Fibroblast of skin of left quadriceps (primary cell): ENCODE measurements at places on chromosomes 3 and 15.

DNA sequence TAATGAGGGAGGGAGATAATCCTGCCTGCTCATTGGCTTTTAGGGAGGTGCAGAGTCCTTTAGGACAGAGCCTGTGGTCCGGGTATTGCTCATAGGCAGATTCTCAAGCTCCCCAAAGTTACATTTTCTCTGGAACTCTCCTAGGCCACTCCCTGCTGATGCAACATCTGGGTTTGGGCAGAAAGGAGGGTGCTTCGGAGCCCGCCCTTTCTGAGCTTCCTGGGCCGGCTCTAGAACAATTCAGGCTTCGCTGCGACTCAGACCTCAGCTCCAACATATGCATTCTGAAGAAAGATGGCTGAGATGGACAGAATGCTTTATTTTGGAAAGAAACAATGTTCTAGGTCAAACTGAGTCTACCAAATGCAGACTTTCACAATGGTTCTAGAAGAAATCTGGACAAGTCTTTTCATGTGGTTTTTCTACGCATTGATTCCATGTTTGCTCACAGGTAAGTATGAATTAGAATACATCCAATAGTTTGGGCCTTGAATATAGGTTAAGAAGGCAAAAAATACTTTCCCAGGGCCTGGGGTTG lies at the start of gene IL20RB:
Gene IL20RB, plus strand, starts transcription at position 233 of the 538 bp plus-strand sequence. Its CDS starts 131 bp downstream, at position 364.
- DNase-seq = peak; percentile 46

DNA sequence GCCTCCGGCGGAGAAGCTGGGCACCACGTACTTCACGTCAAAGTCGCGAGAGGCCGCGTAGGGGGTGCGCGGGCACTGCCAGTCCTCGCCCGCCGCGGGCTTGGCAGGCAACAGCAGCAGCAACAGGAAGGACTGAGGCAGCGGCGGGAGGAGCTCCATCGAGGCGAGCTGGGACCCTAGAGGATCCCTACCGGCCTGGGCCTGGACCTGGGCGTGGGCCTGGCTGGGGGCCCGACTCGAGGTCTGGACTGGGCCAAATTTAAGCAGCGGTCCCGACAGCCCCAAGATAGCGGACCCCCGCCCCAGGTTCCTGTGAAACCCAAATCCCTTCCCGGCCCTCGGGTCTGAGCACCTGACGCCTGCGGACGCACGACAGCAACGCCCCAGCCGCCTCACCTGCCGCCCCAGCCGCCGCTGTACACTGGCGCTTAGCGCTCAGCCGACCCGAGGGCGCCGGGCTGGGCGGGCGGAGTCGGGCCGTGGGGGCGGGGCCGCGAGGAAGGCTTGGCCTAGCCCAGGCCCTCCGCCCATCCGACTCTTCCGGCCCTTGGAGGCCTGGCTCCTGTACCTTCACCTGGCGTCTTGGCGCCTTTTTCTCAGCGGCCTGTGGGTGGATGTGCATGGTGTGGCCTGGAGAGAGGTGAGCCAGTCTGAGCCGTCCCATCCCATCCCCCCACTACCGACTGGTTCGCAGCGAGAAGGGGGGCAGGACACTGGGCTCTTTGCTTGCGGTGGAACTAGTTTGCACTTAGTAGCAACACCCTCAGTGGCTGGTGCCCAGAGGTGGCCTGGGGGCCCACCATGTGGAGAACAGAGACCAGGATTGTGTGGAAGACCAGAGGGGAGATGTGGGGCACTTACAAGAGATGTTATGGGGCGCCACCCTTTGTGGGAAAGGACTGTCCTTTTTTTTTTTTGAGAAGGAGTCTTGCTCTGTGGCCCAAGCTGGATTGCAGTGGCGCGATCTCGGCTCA lies at the start of gene MST1R:
Gene MST1R, minus strand, starts transcription at position 423 of the 974 bp plus-strand sequence. Its CDS starts 264 bp downstream, at position 159.
- DNase-seq = no peak

- no peak for DNase-seq
Measured at GRCh38 chr15:101310161-101310480, 15.1 kb upstream of the SNRPA1 start.

- no peak for DNase-seq
Measured at GRCh38 chr3:1462371-1462770, 369.5 kb downstream of the CNTN6 start.

DNA sequence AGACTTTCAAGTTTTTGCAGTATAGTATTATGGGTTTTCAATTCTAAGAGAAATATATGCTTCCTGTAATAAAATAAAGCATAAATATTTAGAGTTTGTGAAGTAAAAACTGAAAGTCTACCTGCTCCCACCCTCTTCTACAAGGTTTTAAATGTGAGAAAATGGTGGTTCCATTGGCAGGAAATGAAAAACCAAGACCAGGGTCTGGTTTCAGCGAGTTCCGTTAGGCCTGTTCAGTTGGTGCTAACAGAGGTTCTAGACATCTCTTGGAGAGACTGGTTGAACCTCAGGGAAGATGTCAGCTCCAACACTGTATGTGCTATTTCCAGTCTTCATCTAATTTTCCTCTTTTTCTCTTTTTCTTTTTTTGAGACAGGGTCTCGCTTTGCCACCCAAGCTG lies 11.8 kb upstream of the MYO1E start:
- no peak for DNase-seq

GRCh38 chr3:102079809-102080197 lies 230.5 kb downstream of the NFKBIZ start:
- DNase-seq = no peak
